Stimulated activated CD4-positive, alpha-beta T cell treated with anti-CD3 and anti-CD28 coated beads, Interleukin-2, amount 100 ng/mL, for 4 hours (primary cell): ENCODE measurements at places on chromosomes 16 and 17.

- DNase-seq, result no peak
These were observed 82.2 kb downstream of the PLXDC1 start for GRCh38 chr17:39069114-39069756.

GRCh38 chr17:8949061-8949661, 16.3 kb downstream of the PIK3R5 start:
- no peak for DNase-seq

GRCh38 chr17:27808628-27809027, 8.3 kb upstream of the NOS2 start:
- no peak for DNase-seq

GRCh38 chr16:72845322-72846020, 202.5 kb downstream of the ZFHX3 start:
- no peak for DNase-seq

- DNase-seq, result no peak
These were observed 192.1 kb upstream of the KIF2B start for GRCh38 chr17:53630638-53631037.

DNA sequence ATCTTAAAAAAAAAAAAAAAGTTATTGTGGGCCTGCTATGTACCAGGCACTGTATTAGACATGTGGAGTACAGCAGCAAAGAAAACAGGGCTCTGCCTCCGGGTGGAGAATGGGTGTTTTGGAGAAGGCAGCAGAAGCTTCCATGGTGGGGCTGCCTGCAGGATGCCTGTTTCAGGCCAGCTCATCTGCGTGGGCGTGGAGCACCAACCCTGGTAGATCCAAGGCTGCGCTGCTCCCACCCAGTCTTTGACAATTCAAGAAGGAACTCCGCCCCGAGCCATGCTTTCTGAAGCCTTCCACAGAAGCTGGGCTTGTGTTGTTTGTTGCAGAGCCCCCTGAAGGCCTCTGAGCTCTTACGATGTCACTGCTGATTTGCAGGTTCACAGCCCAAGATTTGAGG, 23.2 kb upstream of the CACNG1 start:
- DNase-seq, result no peak

DNA sequence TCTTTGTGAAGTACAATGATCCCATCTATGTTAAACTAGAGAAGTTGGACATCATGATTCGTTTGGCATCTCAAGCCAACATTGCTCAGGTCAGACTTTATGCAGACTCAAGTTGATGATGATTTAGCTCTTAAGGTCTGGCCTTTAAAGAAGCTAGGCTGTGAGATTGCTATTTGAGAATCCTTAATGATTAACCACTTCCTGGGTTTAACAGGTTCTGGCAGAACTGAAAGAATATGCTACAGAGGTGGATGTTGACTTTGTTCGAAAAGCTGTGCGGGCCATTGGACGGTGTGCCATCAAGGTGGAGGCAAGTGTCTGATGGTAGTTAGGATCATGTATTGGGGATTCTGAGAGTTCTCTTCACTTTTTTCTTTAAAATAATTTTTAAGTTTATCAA, 40.3 kb downstream of the AP2B1 start:
- no peak for DNase-seq

- DNase-seq, result no peak
These were observed 76.0 kb downstream of the IRX3 start for GRCh38 chr16:54210452-54211125.

DNA sequence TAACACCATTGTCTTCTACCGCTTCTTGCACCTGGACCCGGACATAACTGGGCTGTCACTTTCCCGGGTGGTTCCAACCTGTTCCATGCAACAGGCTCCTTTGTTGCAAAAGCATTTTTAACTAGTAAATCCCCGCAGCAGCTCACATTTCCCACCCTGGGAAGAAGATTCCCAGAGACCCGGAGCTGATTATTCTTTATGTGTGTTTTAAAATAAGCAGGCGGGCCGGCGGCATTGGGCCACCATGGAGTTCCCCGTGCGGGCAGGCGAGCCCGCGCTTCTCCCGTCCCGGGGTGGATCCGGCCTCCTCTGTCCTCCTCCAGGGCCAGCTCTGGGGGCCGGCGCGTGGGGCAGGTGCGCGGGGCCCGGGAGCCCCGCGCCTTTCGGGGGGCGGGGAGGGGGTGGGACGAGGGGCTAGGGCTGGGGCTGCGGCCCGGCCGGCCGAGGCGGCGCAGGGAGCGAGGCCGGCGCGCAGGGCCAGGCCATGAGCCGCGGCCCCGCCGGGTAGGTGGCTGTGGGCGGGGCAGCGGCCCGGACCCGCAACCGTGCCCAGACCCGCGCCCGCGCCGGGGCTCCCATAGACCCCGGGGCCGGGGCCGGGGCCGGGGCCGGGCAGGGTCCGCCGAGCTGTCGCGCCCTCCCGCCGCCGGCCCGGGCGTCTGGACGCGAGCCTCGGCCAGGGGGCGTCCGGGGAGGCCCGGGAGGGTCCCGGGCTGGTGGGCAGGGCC, 1.7 kb downstream of the CRAMP1 start:
- DNase-seq, result no peak
